ENCODE measurements at places on chromosomes 13 and 19. TPM values are rescaled to one million over a fixed set of nuclear protein-coding genes. Genes with fewer than 3 reads are reported as not detected.

DNA sequence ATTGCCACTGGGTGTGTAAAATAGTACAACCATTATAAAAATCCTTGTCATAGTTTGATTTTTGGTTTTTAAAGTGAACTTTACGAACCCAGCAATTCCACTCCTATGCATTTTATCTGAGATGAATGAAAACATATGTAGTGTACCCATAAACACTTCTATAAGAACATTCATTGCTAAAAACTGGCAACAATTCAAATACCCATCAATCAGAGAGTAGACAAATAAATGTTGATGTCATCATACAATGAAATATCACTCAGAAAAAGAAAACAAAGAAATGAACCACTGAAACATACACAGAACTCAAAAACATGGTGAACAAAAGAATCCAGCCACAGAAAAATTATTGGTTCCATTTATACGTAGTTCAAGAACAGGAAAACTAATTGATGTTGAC, 202.3 kb downstream of the ABCC4 start:
- ATAC-seq, result no peak
- no peaks in the 10 kb centered on the region for H3K4me1 ChIP-seq
- H3K27ac ChIP-seq, result no peak overlapping the region
- H3K36me3 ChIP-seq, result no peaks in the 10 kb centered on the region
- no peaks in the 10 kb centered on the region for H3K27me3 ChIP-seq

The CEACAM7 gene
- total RNA-seq, result 5.6 TPM

DNA sequence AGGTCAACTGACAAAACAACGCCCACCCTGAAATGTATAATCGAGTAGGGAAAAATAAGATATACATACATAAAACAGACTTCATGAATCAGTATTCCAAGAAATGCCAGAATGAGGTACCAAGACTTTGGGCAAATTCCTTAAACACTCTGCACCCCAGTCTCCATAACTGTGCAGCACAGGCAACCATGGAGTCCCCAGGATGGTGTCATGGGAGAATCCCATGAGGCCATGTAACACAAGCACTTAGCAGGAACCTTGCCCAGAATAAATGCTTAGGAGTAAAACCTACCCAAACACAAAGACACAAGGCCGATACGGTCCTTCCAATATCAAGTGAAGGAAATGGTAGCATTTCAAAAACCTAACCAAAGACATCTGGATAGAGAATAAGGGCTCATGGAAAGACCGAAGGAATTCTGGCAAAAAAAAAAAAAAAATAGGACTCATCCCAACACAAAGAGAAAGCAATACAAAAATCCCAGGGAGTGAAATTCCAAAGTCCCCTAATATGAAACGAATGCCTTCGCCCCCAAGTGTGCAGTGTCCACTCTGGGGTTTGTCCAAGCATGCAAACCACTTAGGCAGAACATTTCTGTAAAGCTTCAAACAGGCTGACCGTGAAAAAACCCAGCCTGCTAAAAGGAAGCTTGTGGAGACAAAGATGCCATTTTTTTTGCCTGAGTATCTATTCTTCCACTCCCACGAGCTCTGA, 11.1 kb downstream of the ZC3H4 start:
- no peaks in the 10 kb centered on the region for H3K36me3 ChIP-seq
- H3K27me3 ChIP-seq, result no peaks in the 10 kb centered on the region
- H3K4me3 ChIP-seq, result no peak overlapping the region
- H3K4me1 ChIP-seq, result peaks cover 99% of the 10 kb centered on the region

GRCh38 chr13:47628666-47629065, 372.4 kb downstream of the SUCLA2 start:
- H3K4me1 ChIP-seq, result no peaks in the 10 kb centered on the region
- no peaks in the 10 kb centered on the region for H3K36me3 ChIP-seq
- peaks cover 9% of the 10 kb centered on the region for H3K27me3 ChIP-seq
- H3K27ac ChIP-seq, result no peak overlapping the region
- no peak overlapping the region for H3K4me3 ChIP-seq

GRCh38 chr19:28396287-28396831, 816.6 kb downstream of the UQCRFS1 start:
- no peak overlapping the region for H3K4me3 ChIP-seq
- H3K36me3 ChIP-seq, result no peaks in the 10 kb centered on the region
- no peak overlapping the region for H3K27ac ChIP-seq
- peaks cover 28% of the 10 kb centered on the region for H3K27me3 ChIP-seq

The CPB2 gene
- not detected for total RNA-seq

The CCDC8 gene
- total RNA-seq, result 10.1 TPM

- H3K36me3 ChIP-seq, result no peaks in the 10 kb centered on the region
- no peak overlapping the region for H3K27ac ChIP-seq
- no peak overlapping the region for H3K4me3 ChIP-seq
Observed at GRCh38 chr19:10998666-10999065, 37.8 kb downstream of the SMARCA4 start.

GRCh38 chr19:3826163-3826562, 40.0 kb upstream of the MATK start:
- H3K4me3 ChIP-seq, result no peak overlapping the region
- H3K27me3 ChIP-seq, result peaks cover 33% of the 10 kb centered on the region
- H3K27ac ChIP-seq, result no peak overlapping the region
- no peaks in the 10 kb centered on the region for H3K36me3 ChIP-seq

The PSG4 gene
- total RNA-seq, result not detected

The PPM1N gene
- 3.2 TPM for total RNA-seq

DNA sequence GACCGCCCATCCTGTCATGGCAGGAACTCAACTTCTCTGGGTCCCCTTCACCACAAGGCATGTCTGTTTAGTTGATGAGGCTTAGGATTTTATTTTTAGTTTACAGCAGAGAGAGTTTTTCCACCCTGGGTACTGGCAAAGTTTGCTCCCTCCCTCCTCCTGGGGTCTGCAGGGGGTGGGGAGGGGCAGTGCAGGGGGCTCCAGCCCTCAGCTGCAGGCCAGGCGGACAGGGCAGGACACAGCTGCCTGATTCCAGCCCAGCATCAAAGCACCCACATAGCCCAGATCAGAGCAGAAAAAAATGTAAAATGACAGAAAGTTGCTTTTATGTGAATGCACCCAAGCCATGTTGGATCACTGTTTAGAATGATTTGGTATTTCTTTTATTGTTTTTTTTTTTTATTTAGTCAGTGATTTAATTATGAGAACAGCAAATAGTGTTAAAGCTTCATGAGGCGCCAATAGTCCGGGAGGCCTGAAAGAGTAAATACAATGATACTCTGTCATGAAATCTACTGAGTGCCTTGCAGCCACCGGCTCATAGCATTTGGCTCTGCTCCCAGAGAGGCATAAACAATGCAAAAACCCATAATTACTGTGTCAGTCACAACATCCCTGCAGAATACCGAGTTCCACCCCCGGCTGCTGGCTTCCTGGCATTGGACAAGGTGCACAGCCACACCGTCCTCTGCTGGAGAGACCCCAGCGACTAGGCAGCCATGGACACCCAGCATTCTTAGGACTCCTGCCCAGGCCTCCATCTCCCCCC, 923.5 kb downstream of the UQCRFS1 start:
- ATAC-seq, result no peak
- peaks cover 4% of the 10 kb centered on the region for H3K27me3 ChIP-seq
- no peaks in the 10 kb centered on the region for H3K36me3 ChIP-seq
- no peak overlapping the region for H3K27ac ChIP-seq

The CCDC194 gene
- total RNA-seq, result not detected

The ZNF738 gene
- total RNA-seq, result 5.3 TPM

DNA sequence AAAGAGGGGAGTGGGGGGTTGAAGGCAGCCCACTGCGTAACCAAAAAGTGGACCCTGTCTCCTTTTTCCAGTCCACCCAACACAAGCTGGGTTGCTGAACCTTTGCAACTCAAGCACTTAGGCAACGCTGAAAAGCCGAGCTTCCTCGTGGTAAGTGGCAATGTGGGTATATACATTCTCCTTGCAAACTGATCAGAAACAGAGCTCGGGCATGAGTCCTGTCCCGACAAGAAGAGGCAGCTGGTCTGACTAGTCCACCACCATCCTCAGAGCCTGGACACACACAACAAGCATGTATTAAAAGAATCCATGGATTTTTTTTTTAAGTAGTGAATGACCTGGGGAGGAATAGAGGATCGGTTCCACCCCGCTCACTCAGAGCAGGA, 240.6 kb upstream of the ZNF507 start:
- H3K4me3 ChIP-seq, result no peak overlapping the region
- H3K36me3 ChIP-seq, result no peaks in the 10 kb centered on the region
- ATAC-seq, result no peak
- H3K27me3 ChIP-seq, result peaks cover 51% of the 10 kb centered on the region

- no peak overlapping the region for H3K27ac ChIP-seq
- no peaks in the 10 kb centered on the region for H3K4me1 ChIP-seq
- H3K4me3 ChIP-seq, result no peak overlapping the region
- ATAC-seq, result no peak
Observed at GRCh38 chr19:13176345-13176744, 26.1 kb downstream of the IER2 start.

The SLC8A2 gene
- total RNA-seq, result 9.8 TPM

GRCh38 chr13:35923347-35923746, 207.8 kb downstream of the DCLK1 start:
- no peaks in the 10 kb centered on the region for H3K27me3 ChIP-seq
- no peaks in the 10 kb centered on the region for H3K36me3 ChIP-seq
- H3K27ac ChIP-seq, result no peak overlapping the region
- H3K4me3 ChIP-seq, result no peak overlapping the region

GRCh38 chr13:30338331-30338851, 31.0 kb upstream of the KATNAL1 start:
- peaks cover 17% of the 10 kb centered on the region for H3K4me1 ChIP-seq
- no peaks in the 10 kb centered on the region for H3K36me3 ChIP-seq
- H3K27ac ChIP-seq, result no peak overlapping the region
- ATAC-seq, result no peak
- H3K27me3 ChIP-seq, result no peaks in the 10 kb centered on the region

The DOHH gene
- total RNA-seq, result 30.7 TPM

- H3K36me3 ChIP-seq, result no peaks in the 10 kb centered on the region
- H3K4me1 ChIP-seq, result peaks cover 4% of the 10 kb centered on the region
- no peak for ATAC-seq
Observed at GRCh38 chr19:10379880-10380312, 476 bp downstream of the TYK2 start.

- no peaks in the 10 kb centered on the region for H3K27me3 ChIP-seq
- peaks cover 32% of the 10 kb centered on the region for H3K4me1 ChIP-seq
- no peak overlapping the region for H3K27ac ChIP-seq
- no peak overlapping the region for H3K4me3 ChIP-seq
- H3K36me3 ChIP-seq, result no peaks in the 10 kb centered on the region
Observed at GRCh38 chr19:10874024-10874423, 2.7 kb downstream of the CARM1 start.

GRCh38 chr13:98889419-98890085, 88.3 kb downstream of the DOCK9 start:
- H3K27me3 ChIP-seq, result no peaks in the 10 kb centered on the region
- H3K4me1 ChIP-seq, result peaks cover 4% of the 10 kb centered on the region
- peaks cover 81% of the 10 kb centered on the region for H3K36me3 ChIP-seq
- H3K4me3 ChIP-seq, result no peak overlapping the region

DNA sequence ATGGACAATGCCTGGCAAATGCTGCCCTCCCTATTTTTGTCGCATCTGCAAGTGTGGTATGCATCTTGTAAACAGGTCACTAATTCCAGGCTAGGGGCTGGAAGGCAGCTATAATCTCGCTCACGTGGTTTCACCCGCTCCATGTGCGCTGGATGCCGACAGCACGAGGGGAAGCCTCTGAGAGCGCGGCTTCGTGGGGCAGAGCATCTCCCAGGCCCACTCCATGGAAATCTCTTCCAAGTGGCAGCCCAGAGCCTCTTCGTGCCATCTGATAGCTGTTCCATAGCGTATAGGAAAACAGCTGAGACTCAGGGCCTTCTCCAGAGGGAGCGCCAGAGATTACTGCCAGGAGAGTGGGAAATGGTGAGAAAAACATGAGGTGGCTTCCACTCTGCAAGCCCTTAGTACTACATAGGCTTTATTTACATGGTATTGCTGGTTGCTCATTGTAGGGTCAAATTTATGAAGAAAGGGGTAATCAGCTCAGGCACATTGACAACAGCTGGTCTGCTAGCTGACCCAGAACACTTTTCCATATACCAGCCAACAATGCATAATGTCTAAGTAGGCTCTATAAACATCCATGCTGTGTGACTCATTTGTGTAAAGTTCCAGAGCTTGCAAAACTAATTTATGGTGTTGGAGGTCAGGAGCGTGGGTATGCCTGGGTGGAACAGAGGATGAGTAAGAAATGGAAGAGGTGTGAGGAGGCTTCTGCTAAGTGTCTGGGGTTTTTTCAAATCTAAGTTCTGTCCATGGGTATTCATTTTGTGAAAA, 165.2 kb downstream of the SHISA2 start:
- no peaks in the 10 kb centered on the region for H3K36me3 ChIP-seq
- ATAC-seq, result no peak
- H3K4me1 ChIP-seq, result no peaks in the 10 kb centered on the region
- peaks cover 19% of the 10 kb centered on the region for H3K27me3 ChIP-seq

DNA sequence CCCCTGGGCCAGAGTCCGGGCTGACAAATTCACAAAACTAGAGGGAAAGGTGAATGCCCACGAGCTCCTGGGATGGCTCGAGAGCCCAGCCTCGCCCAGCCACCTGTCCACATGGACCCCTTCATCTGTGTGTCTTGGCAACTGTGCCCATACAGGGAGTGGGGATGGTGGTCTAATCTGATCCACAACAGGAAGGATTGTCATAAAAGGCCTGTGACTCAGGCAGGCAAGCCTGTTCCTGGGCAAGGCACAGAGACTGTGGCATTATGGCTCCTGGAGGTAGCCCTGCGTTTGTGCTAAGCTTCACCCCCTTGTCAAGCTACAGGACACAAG, 20.0 kb downstream of the CAPS start:
- H3K27ac ChIP-seq, result peak overlapping the region; percentile 70
- no peak overlapping the region for H3K4me3 ChIP-seq
- no peaks in the 10 kb centered on the region for H3K36me3 ChIP-seq
- no peaks in the 10 kb centered on the region for H3K4me1 ChIP-seq
- H3K27me3 ChIP-seq, result no peaks in the 10 kb centered on the region

- H3K4me1 ChIP-seq, result no peaks in the 10 kb centered on the region
- H3K4me3 ChIP-seq, result peak overlapping the region; percentile 92
- H3K27ac ChIP-seq, result peak overlapping the region; percentile 99
- no peaks in the 10 kb centered on the region for H3K27me3 ChIP-seq
Observed at GRCh38 chr19:40717325-40717879, 490 bp downstream of the ITPKC start.

- no peaks in the 10 kb centered on the region for H3K36me3 ChIP-seq
- H3K27me3 ChIP-seq, result no peaks in the 10 kb centered on the region
- no peak for ATAC-seq
Observed at GRCh38 chr19:43738780-43739211, 16.0 kb downstream of the SMG9 start.

DNA sequence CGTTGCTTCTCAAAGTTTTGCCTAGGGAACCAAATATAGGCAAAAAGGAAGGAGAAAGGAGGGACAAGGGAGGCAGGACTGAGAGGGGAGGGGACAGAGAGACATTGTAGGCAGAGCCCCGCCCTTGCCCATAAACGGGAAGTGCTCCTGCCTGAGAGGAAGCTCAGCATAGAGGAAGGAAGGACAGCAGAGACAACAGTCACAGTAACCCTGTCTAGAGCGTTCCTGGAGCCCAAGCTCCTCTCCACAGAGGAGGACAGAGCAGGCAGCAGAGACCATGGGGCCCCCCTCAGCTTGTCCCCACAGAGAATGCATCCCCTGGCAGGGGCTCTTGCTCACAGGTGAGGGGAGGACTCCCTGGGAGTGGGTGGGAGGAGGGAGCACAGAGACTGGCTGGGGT, at the start of gene CEACAM21:
TSS of gene CEACAM21 (plus strand) at position 169 of the 400 bp plus-strand sequence. CDS start at position 278, 109 bp downstream.
- peak; percentile 71 for ATAC-seq
- H3K27me3 ChIP-seq, result peaks cover 45% of the 10 kb centered on the region
- no peaks in the 10 kb centered on the region for H3K4me1 ChIP-seq
- peak within 1 kb of the TSS; percentile 37 for H3K27ac ChIP-seq
- no peaks in the 10 kb centered on the region for H3K36me3 ChIP-seq
- H3K4me3 ChIP-seq, result no peak within 1 kb of the TSS

Data from gastroesophageal sphincter (tissue), 4 donors.